ENCODE measurements at places on chromosomes 7 and 10.

- DNase-seq: no peak
These were observed 529.0 kb downstream of the ANKRD7 start for GRCh38 chr7:118753479-118753878.

DNA sequence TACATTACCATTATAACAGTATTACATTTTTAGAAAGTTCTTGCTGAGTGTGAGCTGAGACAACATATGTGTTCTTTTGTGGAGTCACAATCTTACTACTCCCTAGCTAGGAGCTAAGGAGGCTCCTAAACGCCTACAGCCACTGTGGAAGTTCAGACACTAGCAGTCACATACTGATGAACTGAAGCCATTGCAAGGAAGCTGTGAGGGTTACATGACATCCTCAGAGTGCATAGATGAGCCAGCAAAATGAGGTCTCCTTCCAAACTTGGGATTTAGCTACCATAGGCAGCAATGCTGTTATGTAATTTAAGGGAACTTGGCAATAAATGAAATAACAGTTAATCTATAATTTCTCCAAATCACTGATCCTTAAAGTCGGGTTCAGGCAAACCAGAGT is 10.8 kb upstream of the ST7 start:
- no peak for DNase-seq

GRCh38 chr7:89837515-89837914 is 316.8 kb upstream of the STEAP1 start:
- peak; percentile 7 for DNase-seq

DNA sequence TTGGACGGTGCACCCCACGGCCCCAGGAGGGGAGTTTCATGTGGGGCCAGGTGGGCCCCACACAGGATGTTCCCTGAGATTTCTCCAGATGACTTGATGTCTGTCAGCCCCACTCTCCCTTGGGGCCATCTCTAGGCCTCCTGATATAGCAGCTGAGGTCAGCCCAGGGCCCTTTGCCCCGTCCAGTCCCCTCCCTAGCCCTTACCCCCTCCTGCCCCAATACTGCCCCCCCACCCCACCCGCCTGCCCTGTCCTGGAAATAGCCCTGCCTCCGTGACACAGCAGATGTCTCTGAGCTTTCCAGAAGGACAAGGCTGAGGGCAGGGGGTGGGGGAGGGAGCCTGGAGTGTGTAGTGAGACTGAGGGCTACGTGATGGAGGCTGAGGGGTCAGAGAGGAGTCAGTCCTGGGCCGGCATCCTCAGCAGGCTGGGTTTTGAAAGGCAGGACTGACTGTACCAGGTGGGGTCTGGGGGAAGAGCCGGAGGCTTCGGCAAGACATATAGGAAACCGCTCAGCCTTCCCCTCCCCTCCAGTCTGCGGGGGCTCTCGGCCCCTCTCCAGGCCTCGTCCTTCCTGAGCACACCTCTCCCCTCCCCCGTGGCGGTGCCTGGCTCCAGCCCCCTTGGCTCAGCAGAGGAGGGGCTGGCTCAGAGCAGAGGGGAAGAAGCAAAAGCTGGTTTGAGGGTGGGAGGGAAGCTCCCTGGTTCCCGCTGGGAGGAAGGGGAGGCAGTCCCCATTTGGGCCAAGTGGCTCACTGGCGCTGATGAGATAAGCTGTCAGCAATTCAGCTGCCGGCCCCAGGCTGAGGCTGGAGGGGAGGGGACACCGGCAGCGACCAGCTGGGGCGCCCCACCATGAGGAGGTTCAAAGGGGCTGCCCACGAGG is 2.0 kb downstream of the FLNC start:
- DNase-seq: peak; percentile 63

DNA sequence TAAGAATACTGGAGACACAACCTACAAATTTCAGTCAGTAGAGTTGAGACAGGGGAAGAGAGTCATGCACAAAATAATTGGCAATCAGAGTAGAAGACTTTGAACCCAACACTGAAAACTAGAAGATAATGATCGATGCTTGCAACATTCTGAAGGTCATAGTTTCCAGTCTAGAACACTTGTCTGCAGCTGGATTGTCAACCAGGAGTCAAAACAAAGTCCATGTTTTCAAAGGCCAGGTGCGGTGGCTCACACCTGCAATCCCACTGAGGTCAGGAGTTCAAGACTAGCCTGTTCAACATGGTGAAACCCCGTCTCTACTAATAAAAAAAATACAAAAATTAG is 26.8 kb upstream of the SMURF1 start:
- no peak for DNase-seq

- DNase-seq: peak; percentile 11
These were observed 57.7 kb upstream of the IGFBP3 start for GRCh38 chr7:45978731-45979211.

DNA sequence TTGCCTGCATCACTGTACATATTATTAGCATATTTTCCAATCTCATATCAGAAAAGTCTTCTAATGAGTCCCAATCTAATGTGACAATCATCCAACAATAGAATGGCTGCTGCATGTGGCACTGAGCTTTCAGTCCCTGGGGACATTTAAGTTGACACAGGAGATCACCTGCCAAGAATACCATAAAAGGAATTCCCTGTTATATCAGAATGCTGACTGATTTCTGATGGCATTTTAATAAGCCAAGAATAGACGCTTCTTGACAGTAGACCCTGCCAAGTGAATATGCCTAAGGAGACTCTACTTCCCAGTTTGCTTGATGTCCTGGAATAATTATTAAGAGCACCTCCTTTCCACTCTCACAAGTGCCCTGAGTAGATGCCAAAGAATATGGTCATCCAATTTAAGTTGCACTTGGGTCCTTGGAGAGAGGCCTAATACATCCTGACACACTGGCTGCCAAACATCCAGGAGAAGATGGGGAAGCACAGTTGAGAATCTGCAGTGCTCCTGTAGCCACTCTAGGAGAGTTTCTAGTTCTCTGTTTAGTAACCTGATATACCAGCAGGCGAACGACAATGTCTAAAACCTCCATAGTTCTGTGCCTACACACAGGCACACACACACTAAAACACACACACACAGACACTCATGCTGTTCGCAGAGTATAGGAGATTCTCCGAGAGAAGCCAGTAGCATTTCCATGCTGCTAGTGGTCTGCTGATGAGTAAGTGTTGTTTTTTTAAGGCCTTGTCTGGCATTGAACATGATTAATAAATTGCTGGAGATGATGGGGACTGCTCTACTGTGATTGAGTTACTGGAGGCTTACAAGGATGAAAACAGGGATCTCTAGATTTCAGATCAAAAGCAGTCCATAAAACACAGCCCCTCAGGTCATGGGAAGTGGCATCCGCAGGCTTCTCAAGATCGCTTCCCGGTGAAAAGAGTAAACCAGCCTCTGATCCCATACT is 369.6 kb downstream of the KCNMA1 start:
- DNase-seq: no peak

DNA sequence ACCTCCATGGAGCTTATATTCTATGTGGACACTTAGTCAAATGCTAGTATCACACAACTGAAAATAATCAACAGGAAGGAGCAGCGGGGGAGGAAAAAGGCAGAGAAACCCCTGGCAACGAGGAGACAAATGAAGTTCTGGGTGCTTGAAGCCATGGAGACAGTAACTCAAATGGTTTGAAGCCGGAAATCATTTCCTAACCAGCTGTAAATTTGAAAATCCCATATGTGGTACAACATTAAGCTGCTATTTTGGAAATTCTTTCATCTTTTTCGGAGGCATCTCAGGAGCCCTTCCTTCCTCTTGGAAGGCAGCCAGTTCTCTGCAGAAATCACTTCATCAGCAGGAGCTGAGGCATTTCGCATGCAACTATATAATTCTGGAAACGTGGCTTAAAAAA is 91.4 kb downstream of the PPP1R3C start:
- peak; percentile 68 for DNase-seq

DNA sequence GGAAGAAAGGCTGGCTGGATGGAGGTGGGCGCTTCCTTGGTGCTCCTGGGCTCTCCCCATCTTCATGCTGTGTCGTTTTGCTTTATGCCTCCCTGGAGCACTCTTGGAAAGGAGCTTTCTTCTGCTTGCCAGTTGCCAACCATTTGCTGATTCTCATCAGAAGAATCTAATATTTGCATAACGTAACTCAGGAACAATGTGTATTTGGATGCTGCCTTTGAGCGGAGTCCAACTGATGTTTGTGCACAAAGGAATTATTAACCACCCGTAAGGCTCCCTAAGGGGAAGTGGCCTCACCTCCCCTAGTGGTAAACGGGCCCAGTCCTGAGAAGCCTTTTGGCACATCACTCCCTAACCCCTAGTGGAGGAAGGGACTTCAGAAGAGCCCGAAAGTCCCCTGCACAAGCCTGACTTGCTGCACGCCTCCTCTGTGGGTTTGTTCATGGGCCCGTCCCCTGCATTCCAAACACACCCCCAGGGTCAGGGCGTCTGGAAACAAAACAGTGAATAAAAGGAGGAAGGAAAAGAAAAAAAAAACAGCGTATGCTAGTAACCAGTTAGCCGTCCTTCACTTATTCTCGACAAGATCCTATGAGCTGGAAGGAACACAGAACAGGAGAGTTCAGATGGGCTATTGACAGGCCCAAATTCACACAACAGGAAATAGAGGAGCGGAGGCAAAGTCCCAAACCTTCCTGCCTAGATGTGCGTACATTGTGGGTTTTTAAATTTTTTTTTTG is 602.2 kb downstream of the LRMDA start:
- DNase-seq: peak; percentile 56

- no peak for DNase-seq
These were observed 214.8 kb downstream of the POU6F2 start for GRCh38 chr7:39192476-39192875.

- peak; percentile 47 for DNase-seq
These were observed 11.3 kb upstream of the AKR1C2 start for GRCh38 chr10:5014936-5015335.

DNA sequence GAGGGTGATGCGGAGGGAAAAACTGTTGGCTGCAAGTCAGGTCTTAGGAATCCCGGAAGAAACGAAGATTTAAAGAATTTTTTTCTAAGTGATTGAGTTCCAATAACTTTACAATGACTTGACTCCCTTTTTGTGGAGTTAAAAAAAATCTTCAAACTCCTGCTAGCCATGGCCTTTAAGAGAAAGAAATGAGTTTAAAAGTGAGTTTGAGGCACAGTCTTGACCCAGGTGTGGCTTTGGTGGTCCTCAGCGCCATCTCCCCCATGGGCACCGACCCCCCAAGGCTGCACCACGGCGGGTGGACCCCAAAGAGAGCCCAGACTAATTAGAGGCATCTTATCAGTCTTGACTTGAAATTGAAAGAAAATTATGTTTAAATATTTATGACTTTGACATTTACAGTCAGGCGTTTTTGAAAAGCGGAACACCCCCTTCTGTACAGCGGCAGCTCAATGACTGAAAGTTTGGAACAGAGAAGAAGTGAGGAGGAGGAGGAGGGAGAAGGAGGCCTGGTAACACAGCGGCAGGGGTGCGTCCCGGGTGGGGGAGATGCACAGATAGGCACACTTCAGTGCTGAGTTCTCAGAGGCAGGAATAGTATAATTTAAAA is 349.6 kb downstream of the DNAJB6 start:
- DNase-seq: peak; percentile 36

DNA sequence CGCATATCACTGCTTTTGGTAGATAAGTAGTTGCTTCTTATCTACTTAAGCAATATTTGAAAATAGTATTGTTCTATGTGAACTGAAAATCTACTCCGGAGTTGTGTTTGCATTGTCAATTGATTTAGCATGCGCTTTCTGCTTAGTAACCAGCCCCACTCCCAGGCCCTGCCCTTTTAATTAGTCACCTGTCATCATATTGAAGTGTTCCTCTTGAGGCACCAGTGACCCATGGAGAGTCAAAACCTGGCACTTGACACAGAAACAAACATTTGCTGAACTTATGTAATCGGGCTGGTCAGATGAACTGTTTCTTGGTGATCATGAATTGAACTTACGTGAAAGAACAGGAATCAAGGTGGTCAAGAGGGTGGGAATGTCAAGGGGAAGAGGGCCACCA is 27.8 kb upstream of the CDHR3 start:
- no peak for DNase-seq

GRCh38 chr7:2086229-2086628 is 146.5 kb downstream of the MAD1L1 start:
- DNase-seq: no peak

DNA sequence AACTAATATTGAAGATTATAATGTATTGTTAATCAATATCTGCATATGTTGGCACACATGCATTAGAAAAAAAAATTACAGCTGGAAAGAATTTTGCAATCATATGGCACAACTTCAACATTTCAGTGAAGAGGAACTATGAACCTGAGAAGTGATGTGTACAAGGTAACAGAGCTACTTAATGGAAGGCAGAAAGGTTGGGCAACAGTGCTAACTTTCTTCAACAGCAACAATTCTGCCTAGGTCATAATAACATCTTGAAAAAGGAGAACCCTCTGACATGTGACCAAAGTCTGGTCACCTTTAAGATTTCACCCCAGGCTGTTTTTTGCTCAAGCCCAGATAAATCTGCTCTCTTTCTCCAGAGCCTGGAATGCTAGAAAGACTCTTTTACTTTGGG is 47.9 kb upstream of the SKAP2 start:
- peak; percentile 2 for DNase-seq

GRCh38 chr10:3427347-3427746 is 254.8 kb upstream of the PITRM1 start:
- DNase-seq: no peak

DNA sequence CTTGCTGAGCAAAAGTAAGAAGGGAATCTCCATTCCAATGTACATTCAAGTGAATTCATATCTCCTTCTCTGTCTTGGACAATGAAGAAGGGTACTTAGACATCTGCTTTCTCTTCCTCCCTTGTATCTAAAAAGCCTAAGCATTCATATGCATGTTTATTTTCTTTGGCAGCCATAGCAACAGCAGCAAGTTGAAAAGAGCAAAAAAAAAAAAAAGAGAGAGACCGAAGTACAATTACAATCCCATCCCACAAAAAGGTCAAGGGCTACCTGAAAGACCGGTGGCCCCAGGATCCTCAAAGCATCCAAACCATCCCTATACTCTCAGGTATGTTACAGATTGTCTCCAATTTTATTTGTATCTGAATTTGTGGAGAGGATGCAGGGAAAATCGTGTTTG is 4.1 kb downstream of the OR2F1 start:
- DNase-seq: peak; percentile 74

- DNase-seq: no peak
These were observed 56.1 kb upstream of the NOBOX start for GRCh38 chr7:144459635-144460034.

DNA sequence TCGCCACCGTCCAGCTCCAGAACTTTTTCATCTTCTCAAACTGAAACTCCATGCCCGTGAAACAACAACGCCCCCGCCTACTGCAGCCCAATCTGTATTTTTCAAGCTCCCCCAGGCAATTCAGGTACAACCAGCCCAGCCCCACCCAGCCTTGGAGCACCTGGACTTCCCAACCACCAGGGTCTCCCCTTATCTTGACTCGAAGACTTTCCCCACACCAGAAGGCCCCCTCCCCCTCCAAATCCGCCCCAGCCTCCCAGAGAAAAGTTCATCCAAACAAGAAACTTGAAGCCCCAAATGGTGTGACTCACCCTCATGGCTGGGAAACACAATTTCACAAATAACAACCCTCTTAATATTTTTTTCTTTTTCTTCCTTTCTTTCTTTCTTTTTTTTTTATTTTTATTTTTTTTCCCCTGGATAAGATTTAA is 10.6 kb downstream of the ZCCHC24 start:
- peak; percentile 89 for DNase-seq

GRCh38 chr7:138756591-138757242 is 41.1 kb upstream of the TMEM213 start:
- no peak for DNase-seq

GRCh38 chr7:34327681-34328080 is 330.3 kb upstream of the NPSR1 start:
- DNase-seq: no peak

GRCh38 chr7:41691286-41692190 is 11.4 kb downstream of the INHBA start:
- no peak for DNase-seq

Measured in choroid plexus epithelial cell (primary cell).